Mesenteric fat pad (tissue), 1 donor: ENCODE measurements at places on chromosomes 12 and 14. TPM values are rescaled to one million over a fixed set of nuclear protein-coding genes. Genes with fewer than 3 reads are reported as not detected.
A peak's percentile ranks its signal among the peaks of the same experiment; 100 is the strongest.

The GDF3 gene
- total RNA-seq, result 0.26 TPM

DNA sequence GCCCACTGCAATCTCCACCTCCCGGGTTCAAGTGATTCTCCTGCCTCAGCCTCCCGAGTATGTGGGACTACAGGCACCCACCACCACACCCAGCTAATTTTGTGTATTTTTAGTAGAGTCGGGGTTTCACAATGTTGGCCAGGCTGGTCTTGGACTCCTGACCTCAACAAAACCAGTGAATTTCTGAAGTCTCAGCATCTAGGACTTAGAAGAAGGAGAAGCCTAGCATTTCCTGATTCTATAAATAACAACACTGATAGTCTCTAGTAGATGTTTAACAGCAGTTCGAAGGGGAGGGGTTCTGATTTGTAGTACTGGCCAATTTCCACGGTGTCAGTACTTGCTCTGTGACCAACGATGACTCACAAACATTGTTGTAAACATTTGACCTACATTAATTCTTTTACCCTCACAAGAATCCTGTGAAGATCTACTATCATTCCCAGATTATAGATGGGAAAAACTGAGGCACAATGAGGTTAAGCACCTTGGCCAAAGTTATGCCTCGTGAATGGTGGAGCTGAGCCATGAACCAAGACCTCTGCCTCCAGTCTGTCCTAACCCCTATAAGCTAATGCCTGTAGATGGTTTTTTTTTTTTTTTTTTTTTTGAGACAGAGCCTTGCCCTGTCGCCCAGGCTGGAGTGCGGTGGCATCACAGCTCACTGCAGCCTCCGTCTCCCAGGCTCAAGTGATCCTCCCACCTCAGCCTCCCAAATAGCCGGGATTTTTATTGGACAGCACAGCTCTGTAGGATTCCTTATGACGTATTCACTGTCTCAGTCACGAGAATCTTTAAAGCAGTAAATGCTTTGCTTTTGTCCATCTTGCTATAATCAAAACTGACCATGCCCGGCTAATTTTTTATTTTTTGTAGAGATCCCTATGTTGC is 5.2 kb downstream of the P2RX4 start:
- DNase-seq, result no peak

- DNase-seq, result no peak
Measured at GRCh38 chr14:52730709-52731111, 744 bp downstream of the STYX start.

DNA sequence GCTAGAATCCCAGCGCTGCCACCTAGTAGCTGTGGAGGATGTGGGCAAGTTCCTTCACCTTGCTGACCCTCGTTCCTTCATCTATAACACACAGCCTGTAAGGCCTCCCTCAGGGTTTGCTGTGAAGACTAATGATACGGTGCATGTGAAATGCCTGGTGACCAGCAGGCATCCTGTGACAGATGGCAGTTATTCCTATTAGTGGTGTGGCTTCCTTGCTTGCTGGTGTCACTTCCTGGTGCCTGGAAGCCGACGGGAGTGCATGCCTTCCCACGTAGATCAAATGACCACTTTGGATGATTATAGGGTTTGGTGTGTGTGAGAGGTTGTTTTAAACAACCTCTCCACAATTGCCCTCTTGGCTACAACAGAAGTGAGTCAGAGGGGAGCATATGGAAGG is 894.9 kb downstream of the VRK1 start:
- no peak for DNase-seq

DNA sequence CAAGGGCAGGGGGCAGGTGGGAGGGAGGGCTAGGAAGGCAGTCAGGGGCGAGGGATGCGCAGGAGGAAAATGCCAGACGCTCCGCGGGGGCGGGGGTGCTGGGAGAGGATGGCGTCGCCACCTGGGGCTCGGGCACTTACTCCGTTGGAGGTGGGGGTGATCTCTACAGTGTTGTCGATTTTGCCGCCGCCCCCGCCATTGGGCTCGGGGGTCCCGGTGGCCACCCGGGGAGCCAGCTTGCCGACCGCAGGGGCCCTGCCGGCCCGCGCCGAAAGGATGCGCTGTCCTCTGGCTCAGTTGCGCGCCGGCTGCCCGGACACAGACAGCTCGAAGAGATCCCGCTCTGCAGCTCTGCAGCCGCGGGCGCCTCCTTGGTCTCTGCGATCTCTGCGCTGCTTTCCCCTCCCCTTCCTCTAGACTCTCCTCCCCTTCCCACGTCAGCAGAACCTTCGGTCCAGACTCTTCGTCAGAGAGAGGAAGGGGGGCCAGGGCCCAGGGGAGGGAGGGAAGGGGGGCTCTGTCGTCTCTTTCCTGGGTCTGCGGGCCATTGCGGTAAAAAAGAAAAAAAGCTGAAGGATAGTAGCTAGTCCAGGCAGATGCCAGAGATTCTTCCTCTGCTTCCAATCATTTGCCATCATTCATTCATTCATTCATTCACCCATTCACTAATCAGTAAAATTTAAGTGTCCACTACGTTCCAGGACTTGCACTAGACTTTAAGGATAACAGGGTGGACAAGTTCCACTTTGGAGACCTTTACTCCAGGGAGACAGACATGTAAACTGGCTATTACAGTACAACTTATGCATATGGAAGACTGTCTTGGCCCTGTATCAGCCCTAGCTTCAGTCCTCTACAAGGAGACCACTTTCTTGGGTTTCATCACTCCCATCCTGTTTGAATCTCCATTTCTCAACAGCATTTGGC is at the start of gene SLC22A17:
Gene SLC22A17 (minus strand): TSS at position 382 of the 927 bp plus-strand sequence.
- DNase-seq, result peak; percentile 89

The LGR5 gene
- 0.22 TPM for total RNA-seq

DNA sequence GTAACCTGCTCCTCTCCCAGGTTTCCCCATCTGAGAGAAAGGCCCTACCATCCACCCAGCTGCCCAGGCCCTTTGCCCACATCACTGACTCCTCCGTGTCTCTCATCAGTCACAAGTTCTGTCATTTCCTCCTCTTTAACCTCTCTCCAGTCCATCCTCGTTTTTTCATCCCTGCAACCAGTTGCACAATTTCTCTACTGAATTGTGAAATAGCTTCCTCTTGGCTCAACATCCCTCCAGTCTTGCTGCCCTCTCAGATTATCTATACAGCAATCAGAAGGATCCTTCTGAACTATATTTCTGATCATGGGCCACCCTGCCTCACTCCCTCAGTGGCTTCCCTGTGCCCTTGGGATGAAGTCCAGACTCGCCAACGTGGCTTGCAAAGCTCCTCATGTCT is 6.8 kb downstream of the FAM161B start:
- DNase-seq, result no peak

- no peak for DNase-seq
Measured at GRCh38 chr14:64491637-64492036, 12.0 kb downstream of the ZBTB25 start.

The PACS2 gene
- 84.3 TPM for total RNA-seq

DNA sequence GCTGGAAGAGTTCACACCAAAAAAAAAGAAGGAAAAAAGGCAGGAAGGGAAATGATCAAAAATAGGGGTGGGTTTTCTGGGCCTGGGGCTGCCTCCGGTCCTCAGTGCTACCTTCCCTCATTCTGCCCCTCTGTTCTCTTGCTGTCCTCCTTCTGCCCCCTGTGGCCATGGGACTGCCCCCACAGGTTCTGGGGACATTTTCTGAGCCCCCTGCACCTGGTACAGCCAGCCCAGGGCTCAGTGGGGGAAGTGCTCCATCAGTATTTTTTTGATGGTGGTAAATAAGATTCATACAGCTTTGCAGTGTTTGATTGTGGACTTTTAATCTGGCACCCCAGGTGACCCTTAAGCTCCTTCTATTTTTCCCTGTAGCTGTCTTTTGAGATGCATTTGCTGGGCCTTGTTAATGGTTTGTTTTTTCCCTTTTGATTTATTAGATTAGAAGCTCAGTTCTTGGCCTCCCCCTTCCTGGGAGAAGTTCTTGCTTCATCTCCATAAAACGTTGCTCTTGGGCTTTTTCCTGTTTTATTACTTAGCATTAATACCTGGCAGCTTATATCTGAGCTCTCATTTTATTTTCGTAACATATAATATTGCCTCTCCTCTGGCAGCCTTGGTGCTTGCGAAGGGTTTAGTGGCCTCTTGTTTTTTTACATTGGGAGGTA is 43.1 kb downstream of the CHST11 start:
- no peak for DNase-seq

GRCh38 chr14:90381999-90382451 is 14.8 kb upstream of the CALM1 start:
- DNase-seq, result no peak

DNA sequence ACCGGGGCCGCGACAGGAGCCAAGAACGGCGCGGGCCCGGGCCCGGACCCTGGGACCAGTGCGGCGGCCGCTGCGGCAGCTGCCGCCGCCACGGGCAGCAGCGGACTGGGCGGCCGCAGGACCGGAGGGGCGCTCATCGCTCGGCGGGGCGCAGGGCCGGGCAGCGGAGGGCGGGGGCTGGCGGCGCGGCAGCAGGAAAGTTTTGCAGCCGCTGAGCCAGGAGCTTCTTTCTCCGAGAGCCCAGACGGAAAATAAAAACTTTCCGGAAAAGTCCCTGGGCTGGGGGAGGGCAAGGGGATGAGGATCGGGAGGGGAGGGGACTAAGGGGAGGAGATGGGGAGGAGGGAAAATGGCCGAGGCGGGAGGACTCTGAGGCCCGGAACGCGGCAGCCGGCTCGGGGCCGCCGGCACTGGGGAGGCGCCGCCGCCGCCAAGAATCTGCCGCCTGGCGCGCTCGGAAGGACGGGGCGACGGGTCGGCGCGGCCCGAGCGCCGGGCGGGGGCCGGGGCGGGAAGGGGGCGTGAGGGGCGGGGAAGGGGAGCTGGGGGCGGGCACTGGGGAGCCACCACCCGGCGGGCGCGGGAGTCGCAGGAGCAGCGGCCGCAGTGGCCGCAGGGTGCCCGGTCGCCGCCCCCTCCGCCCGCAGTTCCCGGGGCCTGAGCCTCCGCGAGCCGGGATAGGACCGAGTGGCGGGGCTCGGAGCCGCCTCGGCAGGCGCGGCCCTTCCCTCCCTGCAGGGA is at the start of gene PRKD1:
Gene PRKD1 (minus strand): TSS at position 472 of the 741 bp plus-strand sequence.
- no peak for DNase-seq

DNA sequence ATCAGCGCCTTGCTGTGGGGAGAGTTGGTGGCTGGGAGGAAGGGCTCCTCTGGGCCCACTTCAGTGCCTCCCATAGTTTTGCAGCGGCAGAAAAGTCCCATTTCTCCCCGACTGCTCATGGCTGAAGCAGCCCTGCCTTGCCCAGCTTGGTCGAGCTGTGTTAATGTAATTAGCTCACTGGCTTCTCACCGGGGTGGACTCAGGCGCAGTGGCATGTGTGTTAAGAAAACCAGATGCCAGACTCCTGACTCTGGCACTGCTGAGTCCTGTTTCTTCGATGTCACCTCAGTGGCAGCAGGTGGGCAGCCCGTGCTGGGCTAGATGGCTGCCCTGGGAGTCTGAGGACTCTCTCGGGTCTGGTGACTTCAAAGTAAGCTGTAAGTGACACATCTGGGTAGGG is 47.4 kb downstream of the CHST11 start:
- DNase-seq, result no peak

DNA sequence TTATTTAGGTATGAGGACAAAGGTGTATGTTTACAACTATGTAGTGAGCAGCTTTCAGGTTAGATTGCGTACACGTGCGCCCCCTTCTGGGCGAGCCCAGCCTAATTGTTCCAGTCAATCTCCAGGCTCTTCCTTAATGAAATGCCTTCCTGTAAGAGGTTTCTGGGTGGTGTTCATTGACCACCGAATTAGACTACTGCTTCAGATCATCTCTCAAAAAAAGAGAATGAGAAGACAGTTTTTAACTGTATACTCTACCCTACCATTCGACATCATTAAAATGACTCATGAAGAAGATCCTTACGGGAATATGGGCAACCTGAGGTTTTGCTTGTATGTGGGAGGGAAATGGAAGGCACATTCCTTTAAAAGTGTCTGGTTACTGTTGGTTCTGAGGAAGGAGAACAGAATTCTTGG is 2.1 kb downstream of the LUM start:
- DNase-seq, result no peak

The ADAM21 gene
- total RNA-seq, result 0.13 TPM

DNA sequence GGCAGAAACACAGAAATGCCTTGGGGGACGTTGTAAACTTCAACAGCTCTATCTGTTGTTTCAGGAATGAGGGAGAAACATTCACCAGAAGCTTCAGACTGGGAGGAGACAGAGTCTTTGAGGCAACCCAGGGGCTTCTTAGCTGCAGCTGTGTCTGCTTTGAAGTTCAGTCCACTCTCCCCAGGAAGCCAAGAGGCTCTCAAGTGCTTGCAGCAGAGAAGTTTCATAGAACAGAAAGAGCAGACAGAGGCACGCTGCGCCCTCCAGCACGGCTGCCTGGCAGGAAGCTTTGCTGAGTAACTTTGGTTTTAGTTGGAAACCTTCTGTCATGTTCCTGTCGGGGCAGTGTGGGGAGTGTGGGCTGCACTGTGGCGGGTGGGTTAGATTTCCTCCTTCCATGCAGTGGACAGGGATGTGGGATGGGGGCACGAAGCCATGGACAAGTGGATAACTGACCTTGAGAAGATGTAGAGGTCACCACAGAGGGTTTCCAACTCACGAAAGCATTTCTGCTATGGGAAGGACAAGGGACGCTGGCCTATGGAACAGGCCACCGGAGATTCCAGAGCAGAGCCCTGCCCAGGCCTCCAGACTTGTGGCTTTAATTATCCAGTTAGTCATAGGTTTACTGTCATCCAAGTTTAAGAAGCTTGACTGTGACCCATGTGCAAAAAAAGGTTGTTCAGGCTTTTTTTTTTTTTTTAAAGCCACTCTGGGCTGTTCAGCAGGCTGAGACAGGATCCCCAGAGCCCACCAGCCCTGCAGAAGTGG is 107.7 kb downstream of the ARF6 start:
- peak; percentile 91 for DNase-seq

The KRT80 gene
- total RNA-seq, result not detected

- DNase-seq, result no peak
Measured at GRCh38 chr12:5432011-5432400, at the start of gene NTF3. Gene NTF3 (plus strand): TSS chr12:5432108. CDS start chr12:5432325, 217 bp downstream.

The KCNK10 gene
- total RNA-seq, result not detected

DNA sequence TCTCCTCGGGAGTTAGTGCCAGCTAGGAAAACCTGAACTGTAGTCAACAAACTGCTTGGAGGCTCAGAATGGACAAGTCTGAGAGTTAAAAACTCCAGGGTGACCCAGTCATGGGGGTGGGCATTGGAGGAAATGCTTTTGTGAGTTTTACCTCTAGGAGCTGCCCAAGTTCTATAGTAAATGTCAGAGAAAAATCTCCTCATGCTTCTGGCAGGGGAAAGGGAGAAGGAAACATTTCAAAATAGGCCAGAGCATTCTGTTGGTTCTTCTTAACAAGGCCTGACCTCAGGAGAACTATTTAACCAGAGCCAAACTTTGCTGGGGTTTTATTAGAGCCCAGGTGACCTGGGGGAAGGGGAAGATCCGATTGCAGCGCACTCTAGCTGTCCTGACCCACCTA is 12.3 kb downstream of the NINJ2 start:
- no peak for DNase-seq

- no peak for DNase-seq
Measured at GRCh38 chr14:61527325-61528100, 167.8 kb upstream of the HIF1A start.

The DDX47 gene
- total RNA-seq, result 60.2 TPM

GRCh38 chr14:103206023-103206481 is 82.8 kb downstream of the TNFAIP2 start:
- no peak for DNase-seq
